Stomach (tissue), 19 donors: ENCODE measurements at places on chromosomes 3 and 15. TPM values are rescaled to one million over a fixed set of nuclear protein-coding genes. Genes with fewer than 3 reads are reported as not detected.

GRCh38 chr15:40925863-40926658 lies 3.1 kb upstream of the DLL4 start:
- no peak for DNase-seq

The LRRIQ4 gene
- polyA plus RNA-seq: not detected

The GOLGA8Q gene
- not detected for polyA plus RNA-seq

- DNase-seq: no peak
Observed at GRCh38 chr3:28077572-28077971, 163.8 kb upstream of the CMC1 start.

The PPP1R2 gene
- polyA plus RNA-seq: 21.4 TPM

- no peak for DNase-seq
Observed at GRCh38 chr3:159189994-159190669, 388.3 kb downstream of the MFSD1 start.

- peak; percentile 44 for DNase-seq
Observed at GRCh38 chr15:74383695-74384565, 16.5 kb upstream of the CYP11A1 start.

DNA sequence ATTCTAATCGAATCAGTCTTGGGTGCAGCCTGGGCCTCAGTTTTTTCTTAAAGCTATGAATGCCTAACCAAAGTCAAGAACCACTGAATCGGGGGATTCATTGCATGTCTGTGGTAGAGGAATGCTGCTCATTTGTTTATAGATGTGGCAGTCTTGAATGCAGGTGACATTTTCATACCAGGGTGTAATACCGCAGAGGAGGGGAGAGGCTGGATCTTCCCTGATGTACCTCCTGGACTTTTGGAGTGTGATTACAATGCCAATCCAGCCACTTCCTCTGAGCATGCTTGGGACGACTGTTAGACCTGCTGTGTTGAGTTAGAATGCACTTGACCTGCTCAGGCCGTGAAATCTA lies 42.7 kb downstream of the GOLGA6A start:
- no peak for DNase-seq

The FBXW12 gene
- not detected for polyA plus RNA-seq

The TMEM158 gene
- 0.46 TPM for polyA plus RNA-seq

GRCh38 chr3:121735047-121735696 lies 14.4 kb downstream of the GOLGB1 start:
- DNase-seq: no peak

The TNNC1 gene
- 20.3 TPM for polyA plus RNA-seq

The CHRNB4 gene
- not detected for polyA plus RNA-seq

DNA sequence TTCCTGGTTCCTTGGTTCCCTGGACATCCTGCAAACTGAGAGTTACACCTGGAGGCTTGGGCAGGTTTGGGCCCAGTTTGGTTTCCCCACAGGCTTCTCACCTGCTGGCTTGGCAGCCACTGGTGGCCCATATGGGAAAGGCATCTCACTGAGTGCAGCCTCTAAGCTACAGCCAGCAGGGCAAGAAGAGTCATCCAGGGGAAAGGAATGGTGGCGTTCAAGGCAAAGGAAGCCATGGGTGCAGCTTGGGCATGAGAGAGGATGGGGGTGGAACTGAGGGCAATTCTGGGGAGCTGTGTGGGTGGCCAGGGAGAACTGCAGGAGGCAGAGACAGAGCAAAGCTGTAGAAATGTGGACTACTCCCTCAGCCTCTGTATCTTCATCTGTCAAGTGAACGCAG lies 106.4 kb downstream of the EPHB1 start:
- DNase-seq: no peak

DNA sequence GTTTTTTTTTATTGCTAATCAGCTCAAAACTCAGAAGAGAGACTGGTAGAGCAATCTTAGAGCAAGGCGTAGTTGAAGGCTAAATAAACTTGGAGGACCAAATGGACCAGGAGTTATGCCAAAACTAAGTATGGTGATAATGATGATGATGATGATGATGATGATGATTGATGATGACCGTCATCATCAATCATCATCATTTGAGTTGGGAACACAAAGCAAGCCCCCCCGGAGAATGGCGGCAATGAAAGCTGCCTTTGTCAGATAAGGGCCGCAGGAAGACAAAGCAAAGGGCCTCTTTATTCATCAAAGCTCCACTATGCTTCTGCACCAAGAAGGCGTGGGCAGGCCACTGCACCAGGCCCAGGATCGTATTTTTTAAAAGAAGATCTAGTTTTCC lies 82.1 kb upstream of the RAD18 start:
- DNase-seq: no peak

The MFAP1 gene
- polyA plus RNA-seq: 9.7 TPM

- DNase-seq: no peak
Observed at GRCh38 chr15:89402518-89402805, 67.8 kb upstream of the POLG start.
